ENCODE measurements at places on chromosomes 7 and 10.
A peak's percentile ranks its signal among the peaks of the same experiment; 100 is the strongest.

DNA sequence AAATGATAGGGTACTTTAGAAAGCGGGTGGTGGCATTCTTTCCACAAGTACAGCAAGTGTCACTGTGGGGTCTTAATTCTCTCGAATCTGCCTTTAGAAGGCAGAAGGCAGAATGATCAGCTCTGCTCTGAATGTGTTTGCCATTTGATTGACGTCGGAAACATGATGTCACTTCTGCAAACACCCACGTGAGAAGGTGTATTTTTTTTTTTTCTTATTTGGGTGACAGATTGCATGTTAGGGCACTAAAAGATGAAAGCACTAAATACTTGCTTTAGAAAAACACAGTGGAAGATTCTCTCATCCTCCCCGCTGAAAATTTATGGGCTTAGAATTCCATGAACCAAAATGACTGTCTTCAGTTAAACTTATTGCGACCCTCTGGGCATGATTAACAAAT, 150.2 kb downstream of the TCF7L2 start:
- DNase-seq, result no peak

DNA sequence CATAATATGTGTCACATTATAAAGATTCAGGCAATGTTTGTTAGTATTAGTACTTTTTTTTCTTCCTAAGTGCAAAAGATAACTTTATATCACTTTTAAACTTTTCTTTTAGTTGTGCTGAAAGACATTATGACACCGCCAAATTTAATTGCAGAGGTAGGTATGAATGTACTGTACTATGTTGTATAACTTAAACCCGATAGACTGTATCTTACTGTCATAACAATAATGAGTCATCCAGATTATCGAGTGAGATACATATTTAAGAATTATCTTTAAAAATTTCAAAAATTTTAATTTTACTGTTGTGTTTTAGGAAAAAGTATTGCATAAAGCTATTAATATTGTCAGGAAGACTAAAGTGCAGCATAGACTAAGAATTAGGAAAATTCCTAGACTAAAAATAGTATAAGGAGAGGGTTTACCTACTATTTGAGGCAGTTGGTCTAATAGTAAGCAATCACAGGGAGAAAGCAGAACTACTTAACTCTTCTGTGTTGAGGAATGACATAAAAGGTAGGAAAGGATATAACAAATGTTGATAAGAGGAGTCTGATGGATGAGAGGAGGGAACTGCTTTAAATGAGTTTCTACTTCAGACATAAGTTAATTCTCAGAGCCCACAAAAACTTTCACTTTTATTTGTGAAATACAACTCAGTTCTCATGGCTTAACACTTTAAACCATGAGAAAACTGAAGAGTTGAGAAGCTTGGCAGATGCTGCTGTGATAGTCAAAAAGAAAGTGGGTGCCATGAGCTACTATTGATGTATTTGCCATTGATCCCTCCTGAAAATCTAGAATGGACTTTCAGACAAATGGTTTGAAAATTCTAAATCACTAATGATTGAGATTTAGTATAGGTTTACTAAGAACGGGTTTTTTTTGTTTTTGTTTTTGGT, 67.8 kb downstream of the PTEN start:
- DNase-seq, result no peak

- no peak for DNase-seq
These were observed 121.2 kb upstream of the ADARB2 start for GRCh38 chr10:1858547-1858946.

GRCh38 chr10:118216020-118216419, 126.1 kb downstream of the FAM204A start:
- DNase-seq, result no peak

GRCh38 chr7:33471636-33472242, 342.4 kb downstream of the BBS9 start:
- DNase-seq, result no peak

DNA sequence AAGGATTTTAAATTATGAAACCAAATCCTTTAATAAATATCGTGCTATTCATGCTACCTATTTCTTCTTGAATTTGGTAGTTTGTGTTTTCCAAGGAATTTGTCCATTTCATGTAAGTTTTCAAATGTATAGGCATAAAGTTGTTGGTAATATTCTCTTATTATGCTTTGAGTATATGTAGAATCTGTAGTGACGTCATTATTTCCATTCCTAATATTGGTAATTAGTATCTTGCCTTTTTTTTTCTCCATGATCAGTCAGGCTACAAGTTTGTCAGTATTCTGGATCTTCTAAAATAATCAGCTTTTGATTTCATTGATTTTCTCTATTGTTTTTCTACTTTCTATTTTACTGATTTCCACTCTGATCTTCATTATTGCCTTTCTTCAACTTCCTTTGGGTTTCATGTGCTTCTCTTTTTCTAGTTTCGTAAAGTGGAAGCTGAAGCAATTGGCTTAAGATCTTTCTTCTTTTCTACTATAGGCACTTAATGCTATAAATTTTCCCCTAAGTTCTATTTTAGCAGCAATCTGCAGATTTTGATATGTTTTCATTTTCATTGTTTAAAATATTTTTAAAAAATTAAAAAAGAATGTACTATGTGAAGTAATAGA, 156.5 kb upstream of the HDAC9 start:
- no peak for DNase-seq

GRCh38 chr10:77408259-77408658, 229.3 kb downstream of the KCNMA1 start:
- no peak for DNase-seq

DNA sequence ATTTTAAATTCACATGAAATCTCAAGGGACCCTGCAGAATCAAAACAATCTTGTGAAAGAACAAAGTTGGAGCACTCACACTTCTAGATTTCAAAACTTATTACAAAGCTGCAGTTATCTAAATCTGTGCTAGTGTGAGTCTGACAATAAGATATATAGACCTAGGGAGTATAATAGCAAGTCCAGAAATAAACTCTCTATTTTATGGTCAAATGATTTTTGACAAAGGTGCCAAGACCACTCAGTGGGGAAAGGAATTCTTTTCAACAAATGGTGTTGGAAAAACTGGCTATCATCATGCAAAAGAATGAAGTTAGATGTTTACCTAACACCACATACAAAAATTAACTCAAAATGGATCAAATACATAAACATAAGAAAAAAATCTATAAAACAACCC, 68.2 kb downstream of the TFEC start:
- DNase-seq, result no peak

DNA sequence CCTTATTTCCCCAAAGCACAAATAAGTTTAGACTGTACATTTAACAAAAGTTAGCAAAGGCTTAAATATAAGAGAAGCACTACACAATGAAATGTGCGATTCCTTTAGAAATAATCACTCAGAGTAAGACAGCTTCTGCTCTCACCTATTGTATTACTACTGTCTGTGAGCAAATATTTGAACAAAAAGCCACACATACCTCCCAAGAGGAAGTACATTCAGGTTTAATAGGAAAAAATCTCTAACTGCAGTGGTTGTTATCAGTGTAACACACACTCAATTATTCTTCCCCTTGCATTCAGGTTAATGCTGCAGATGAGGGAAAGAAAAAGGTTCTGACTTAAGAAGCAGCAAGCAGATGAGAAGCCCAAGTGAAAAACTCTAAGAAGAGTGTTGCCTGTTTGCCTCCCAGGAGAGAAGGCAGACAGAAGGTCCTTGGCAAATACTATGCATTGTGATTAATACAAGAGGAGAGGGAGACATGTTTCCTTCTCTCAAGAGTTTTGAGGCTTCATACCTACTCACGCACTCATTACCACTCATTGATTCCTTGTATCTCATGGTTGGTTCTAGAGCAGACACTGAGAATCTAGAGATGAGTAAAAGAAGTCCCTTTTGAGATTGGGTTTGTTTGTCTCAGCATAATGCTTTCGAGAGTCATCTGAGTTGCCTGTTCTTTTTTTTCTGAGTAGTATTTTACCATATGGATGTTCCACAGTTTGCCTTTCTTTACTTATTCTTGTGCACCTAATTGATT, 13.6 kb downstream of the GIMAP4 start:
- no peak for DNase-seq

DNA sequence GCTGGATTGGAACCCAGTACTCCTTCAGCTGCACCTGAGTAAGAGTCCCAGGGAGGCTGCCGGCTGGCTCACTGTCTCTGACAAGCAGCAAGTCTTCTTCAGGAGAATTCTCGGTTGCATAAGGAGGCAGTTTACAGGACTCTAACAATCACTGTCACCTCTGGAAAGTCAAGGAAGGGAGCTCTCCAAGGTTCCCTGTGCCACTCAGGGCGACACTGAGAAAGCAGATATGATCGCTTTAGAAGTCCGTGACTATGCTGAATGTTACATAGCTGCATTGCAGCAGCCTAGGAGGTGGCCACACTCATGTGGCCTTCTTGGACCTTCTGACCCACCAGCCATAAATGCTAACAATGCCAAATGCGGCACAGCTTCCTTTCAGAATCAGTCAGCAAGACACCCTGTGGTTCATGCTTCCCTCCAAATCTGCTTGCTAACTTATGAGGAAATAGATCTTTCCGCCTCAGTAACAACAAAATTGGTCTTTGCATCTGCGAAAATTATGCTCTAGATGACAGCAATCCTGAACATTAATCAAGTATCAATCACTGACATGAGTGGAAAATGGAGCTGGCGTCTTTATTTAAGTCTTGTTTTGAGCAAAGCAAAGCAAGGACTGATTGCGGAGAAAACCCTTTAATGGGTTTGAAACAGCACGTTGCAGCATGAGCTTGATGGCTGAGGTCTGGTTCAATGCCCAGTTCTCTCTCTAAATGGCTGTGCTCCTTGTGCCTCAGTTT, 132.9 kb downstream of the ATXN7L1 start:
- no peak for DNase-seq

- no peak for DNase-seq
These were observed 31.6 kb upstream of the ZNF488 start for GRCh38 chr10:47415520-47416304.

- DNase-seq, result no peak
These were observed 147.6 kb downstream of the ARID5B start for GRCh38 chr10:62048919-62049623.

- no peak for DNase-seq
These were observed 126.8 kb downstream of the KAT6B start for GRCh38 chr10:74953214-74953613.

GRCh38 chr10:59433720-59434428, 71.5 kb upstream of the FAM13C start:
- no peak for DNase-seq

- peak; percentile 20 for DNase-seq
These were observed 220.5 kb downstream of the LHFPL3 start for GRCh38 chr7:104548861-104549260.

- no peak for DNase-seq
These were observed 36.3 kb downstream of the GPR22 start for GRCh38 chr7:107505997-107506673.

All from NCI-H526 (cell line).